ENCODE measurements at places on chromosomes 7 and 10.

DNA sequence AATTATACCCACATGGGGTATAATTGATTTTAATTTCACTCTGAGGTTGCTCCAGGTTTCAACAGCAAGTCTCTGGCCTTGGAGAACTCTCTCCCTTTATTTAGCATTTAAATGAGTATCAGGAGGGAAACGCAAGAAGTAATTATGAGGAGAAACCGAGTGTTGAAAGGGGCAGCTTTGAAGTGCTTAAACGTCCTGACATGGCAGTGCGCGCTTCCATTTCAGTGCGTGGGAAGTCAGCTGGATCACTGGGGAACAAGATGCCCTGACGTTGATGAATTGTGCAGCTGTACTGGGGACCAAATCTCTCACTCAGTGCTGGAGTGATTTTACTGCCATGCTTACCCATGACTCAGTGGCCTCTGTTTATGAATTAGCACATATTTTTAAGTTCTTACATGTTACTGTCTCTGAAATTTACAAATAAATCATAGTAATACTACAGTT is 106.0 kb upstream of the PRR15 start:
- DNase-seq = no peak

GRCh38 chr10:96112531-96112930 is 17.6 kb upstream of the ZNF518A start:
- DNase-seq = no peak

- DNase-seq = no peak
Observed at GRCh38 chr10:59513558-59513957, 151.2 kb upstream of the FAM13C start.

GRCh38 chr7:132221356-132221755 is 354.9 kb downstream of the PLXNA4 start:
- DNase-seq = no peak

GRCh38 chr7:157568106-157568769 is 231.4 kb downstream of the DNAJB6 start:
- DNase-seq = no peak

DNA sequence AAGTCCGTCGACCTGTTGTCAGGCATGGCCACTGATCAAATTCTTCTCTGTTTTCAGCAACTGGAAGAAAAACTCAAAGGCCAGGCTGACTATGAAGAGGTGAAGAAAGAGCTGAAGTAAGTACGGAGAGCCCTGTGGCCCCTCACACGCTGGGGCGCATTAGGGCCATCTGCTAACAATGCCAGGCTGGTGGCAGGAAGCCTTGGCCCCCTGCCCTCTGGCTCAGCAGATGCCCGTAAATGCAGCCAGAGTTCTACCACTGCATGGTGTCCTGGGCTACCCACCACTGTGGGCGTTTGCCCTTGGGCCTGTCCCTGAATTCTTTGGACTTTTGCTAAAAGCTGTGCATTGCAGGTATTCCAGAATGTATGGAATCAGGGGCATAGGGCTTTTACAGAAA is 96.9 kb upstream of the SH2B2 start:
- DNase-seq = no peak
